Effector CD8-positive, alpha-beta T cell (primary cell): ENCODE measurements at places on chromosomes 7 and 10.

GRCh38 chr7:116618338-116619128, 53.5 kb upstream of the MET start:
- no peak for DNase-seq

- no peak for DNase-seq
Measured at GRCh38 chr7:149500201-149500600, 2.6 kb upstream of the ZNF746 start.

GRCh38 chr10:128550045-128550444, 423.8 kb upstream of the MKI67 start:
- DNase-seq, result no peak

- DNase-seq, result no peak
Measured at GRCh38 chr10:50561266-50561665, 62.5 kb downstream of the SGMS1 start.

DNA sequence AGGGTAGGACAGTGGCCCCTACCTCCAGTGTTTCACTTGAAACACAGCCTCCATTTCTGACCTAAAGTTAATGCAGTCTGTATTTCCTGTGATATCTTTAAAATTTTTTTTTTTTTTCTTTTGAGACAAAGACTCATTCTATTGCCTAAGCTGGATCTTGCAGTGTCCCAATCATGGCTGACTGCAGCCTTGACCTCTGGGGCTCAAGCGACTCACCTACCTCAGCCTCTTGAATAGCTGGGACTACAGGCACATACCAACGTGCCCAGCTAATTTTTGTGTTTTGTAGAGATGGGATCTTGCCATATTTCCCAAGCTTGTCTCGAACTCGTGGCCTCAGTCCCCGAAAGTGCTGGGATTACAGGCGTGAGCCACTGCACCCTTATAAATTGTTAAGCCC, 16.7 kb upstream of the MGAM2 start:
- DNase-seq, result no peak

- no peak for DNase-seq
Measured at GRCh38 chr10:133394801-133395221, 854 bp downstream of the MTG1 start.

GRCh38 chr7:126179916-126180315, 1072.8 kb downstream of the GRM8 start:
- DNase-seq, result no peak

DNA sequence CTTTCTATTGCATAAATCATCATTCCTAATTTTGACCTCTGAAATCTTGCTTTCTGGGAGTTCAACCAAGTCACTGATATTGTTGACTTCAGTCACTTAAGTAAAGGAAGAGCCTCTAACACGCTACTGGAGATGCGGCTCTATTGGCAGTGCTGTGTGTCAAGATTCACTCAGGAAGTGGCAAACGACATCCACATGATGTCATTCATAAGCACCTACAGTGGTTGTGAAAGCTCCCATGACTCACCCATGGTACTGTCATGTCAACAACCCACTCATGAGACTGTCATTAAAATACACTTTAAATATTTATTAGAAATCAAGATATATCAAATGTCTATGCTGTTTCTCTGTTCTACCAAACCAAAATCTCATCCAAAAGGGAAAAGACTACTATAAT, 52.5 kb upstream of the LHFPL3 start:
- DNase-seq, result no peak

DNA sequence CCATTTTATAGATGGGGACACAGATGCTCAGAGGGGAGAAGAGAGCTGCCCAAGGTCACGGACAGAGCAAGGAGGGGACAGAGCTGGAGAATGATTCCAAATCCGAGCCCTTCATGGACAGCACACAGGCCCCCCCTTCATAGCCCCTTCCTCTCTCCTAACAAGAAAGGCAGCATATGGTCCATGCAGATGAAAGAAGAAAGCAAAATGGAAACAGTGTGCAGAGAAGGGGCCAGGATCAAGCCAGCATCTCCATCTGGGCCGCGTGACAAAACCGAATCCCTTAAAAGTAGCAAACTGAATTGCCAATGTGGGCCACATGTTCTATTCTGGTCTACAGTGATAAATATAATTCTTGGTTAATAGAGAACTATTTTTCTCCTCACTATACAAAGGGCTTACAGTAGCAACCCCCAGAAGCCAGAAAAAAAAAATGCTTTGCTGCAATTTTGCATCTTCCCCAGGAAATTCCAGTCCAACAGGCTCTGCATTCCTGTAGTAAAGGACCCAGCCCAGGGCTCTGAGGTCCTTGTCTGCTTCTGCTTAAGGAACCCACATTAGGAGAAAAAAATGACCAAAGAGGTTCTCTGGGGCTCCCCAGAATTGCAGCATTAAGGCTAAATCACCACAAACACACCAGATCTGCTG, 7.8 kb downstream of the CPXM2 start:
- DNase-seq, result no peak

DNA sequence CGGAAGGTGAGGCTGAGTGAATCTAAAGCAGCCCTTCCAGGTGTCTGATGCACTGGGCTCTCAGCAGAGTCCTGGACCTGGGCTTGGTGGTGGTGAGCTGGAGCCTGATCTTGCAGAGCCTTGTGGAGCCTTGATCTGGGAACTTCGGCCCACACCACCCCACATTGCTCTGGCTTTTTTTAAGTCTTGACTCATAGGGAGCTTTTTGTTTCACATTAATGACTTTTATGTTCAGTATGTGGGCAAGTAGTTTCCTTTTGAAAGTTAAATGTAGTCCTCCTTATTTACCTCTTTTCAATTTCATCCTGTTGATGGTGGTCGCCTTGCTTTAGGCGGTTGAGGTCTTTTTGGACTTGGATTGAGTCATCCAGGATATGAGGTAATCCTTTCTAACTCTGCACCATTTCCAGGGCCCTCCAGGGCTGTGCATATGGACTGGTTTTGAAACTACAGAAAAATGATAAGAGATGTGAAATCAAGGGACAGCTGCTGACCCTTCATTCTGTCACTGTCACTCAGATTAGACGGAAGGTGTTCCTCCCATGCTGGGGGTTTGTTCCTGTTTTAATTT, 2.9 kb upstream of the NRAP start:
- no peak for DNase-seq

DNA sequence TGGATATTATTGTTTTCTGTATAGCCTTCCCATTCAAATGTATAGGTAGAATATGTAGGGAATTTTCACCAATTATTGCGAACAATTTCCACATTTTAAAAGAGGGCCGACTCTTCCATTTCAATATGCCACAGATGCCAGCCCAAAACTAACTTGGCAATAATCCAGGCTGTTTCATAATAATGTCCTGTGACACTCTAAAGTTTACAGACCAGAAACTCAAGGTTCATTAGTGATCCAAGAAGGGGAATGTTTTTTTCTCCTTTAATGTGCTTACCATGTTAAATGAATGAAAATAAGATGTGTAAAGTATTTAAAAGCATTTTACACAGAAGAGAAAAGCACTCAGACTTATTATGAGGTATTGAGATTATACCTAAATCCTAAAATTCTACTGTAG, 63.0 kb upstream of the FAM3C start:
- DNase-seq, result no peak

GRCh38 chr10:78964952-78965633, 103.7 kb upstream of the ZMIZ1 start:
- no peak for DNase-seq

- no peak for DNase-seq
Measured at GRCh38 chr7:47991270-47991669, 11.9 kb upstream of the HUS1 start.

- no peak for DNase-seq
Measured at GRCh38 chr7:130988443-130988842, 254.4 kb upstream of the KLF14 start.

DNA sequence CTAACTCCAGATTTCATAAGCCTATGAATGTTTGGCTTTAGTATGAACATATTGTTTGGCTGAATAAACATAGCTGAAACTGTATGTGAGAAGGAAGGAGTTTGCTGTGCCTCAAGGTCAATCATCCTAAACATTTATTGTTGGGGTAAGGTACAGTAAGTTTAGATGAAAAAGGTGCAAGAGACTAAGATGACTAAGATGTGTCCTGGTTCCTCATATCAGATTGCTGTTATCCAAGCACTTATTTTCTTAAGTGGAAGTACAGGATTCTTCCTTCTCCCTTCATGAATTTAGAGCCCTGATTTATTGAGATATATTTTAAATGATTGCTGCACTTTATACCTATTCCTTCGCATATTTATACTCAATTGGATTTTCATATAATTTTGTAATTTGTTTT, 12.2 kb downstream of the MDFIC start:
- no peak for DNase-seq

DNA sequence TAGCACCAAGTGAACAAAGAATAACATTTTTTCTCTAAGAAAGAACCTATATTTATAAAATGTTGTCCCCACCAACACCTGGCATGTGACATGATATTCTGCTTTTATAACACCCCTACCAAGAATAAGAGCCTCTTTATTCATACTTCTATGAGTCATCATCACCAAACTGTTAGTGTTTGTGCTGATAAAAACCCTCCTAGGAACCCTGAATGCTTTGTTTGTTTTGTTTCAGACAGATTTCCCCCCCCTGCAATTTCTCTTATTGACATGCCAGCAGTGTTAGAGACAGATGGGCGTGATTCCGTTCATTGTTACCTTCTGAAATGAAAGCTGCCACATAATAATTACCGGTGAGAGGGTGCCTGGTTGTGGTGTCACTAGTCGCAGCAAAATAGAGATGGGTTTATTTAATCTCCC, 651.1 kb downstream of the SORCS1 start:
- DNase-seq, result no peak

GRCh38 chr10:31515819-31516402, 196.9 kb downstream of the ZEB1 start:
- DNase-seq, result no peak

GRCh38 chr10:60031664-60032063, 125.3 kb upstream of the CCDC6 start:
- no peak for DNase-seq

GRCh38 chr10:787933-788651, 98.6 kb upstream of the DIP2C start:
- DNase-seq, result no peak
